ENCODE measurements at places on chromosomes 2 and 18.

GRCh38 chr2:168851674-168852320 lies 38.4 kb downstream of the SPC25 start:
- no peak for DNase-seq

GRCh38 chr2:74982577-74982976 lies 24.1 kb downstream of the POLE4 start:
- no peak for DNase-seq

DNA sequence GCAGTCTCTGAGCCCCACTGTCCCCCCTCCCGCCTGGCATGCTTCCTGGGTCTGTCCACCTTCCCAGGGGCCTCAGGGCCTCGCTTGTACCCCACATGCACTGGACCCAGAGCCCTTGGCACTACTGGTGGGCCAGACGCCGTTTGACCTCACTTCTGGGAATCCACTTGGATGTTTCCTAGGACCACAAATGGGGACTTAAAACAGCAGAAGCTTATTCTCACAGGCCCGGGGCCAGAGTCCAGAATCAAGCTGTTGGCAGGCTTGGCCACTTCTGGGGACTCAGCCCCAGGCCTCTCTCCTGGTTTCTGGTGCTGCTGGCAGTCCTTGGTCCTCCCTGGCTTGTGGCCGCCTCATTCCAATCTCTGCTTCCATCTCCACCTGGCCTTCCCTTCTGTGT lies 19.6 kb downstream of the ANO7 start:
- no peak for DNase-seq

- DNase-seq: no peak
Observed at GRCh38 chr2:41774011-41774605, 273.7 kb upstream of the PKDCC start.

- peak; percentile 2 for DNase-seq
Observed at GRCh38 chr2:175002547-175003274, 2.5 kb downstream of the CHN1 start.

Measured in NCI-H1092 treated with DMSO at 0.1 percent for 48 hours (cell line).